Bone marrow (tissue), 2 donors: ENCODE measurements at places on chromosomes 5 and 9.

DNA sequence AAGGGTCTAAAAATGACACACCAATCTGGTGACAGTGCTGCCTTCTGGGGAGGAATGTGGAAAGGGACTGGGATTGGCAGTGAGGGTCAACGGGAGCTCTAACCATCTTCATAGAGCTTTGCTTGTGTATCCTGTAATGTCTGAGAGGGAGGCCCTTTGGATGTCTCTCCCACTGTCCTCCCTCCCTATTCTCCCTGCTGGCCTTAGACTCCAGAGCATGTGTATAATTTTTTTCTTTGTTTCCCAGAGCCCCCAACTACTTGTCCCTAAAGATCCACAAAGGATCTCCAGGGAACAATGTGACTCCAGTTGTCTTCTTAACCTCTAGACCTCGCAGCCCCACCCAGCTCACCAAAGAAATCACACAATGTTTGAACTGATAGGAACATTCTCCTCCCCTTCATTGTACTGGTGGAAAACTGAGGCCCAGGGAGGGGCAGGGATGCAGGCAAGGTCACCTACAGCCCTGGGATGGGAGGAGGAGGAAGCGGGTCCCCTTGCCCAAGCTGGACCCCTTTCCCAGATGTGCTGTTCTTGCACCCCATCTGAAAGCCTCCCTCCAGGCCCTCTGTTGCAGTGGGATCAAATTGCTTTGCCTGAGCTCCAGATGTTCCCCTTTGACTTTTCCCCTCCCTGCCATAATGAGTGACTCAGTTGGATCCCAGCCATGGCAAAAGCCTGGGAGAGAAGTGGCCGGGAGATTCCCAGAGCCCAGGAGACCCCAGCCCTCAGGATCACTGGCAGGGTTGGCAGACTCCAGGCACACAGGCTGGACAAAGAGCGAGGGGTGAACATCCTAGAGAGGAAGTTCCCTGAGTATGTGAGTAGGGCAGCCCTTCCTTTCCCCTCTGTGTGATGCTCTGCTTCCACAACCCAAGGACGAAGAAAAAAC is 21.8 kb downstream of the SPARC start:
- DNase-seq = no peak

DNA sequence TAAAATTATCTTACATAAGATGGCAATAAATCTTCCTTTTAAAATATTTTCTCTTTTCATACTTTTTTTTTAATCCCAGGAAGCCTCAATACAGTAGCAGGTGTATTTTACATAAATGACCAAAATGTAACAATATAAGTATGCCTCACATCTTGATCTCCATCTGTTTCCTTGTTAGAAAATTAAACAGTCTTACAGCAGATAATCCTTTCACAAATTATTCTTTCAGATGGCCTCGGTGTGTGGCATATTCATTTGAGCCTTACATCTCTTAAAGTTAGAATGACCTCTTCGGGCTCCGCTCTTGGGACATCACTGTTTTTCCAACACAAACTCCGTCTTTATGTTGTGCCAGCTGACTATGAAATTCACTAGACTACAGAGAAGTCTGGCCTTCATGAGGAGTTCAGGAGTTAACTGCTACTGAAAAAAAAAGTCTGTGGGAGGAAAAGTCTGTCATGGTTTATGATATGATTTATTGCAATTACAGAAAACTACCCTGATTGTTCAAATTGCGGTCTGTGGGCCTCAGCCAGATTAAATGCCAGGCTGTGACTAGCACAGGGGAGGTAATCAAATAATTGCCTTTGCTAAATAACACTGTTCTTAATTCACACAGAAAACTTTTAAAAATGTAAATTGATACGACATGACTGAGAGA is 292.9 kb upstream of the PUM3 start:
- DNase-seq = no peak

DNA sequence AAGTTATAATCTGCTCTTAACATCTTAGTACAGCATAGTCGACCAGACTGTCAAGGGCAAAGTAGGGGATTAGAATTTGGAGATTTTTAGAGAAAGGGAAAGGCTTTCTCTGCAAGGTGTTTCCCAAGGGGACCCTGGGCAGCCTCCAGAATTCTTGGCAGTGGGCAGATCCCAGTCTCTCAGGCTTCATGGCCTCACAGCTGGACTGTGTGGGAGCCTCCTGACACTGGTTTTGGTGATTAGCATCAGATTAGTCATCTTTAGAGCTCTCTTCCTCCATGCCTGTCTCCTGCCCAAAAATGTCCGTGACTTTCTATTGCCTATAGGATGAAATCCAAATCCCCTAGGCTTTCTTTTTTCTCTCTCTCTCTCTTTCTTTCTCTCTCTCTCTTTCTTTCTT is 370.7 kb downstream of the ZSWIM6 start:
- DNase-seq = no peak

GRCh38 chr5:171676286-171676944 is 109.2 kb upstream of the SMIM23 start:
- no peak for DNase-seq

DNA sequence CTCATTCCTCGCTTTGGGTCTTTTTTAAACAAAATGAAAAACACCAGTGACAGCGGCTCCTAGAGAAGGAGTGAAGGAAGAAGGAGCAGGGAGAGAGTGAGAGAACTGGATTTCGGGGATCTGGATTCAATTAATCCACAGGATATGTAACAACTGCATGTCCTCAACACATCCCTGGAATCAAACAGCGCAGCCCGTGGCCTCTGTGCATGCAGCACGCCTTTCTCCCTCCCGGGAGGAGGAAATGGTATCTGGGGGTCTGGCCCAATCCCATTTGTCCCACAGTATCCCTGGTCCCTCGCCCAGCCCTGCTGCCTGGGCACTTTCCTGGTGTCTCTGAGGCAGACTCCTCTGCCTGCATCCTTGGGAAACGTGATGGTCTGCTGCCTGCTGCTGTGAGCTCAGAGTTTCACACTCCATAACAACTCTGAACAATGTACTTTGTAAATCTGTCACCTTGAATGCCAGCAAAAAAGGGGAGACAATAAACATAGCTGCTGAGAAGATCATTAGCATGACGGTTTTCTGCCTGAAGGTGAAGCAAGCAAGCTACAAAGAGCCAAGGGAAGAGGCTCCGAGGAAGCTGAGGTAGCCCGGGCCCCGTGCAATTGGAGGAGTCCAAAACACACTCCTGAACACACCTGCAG is 56.1 kb downstream of the PTCH1 start:
- DNase-seq = no peak

GRCh38 chr5:111984044-111984443 is 227.1 kb upstream of the NREP start:
- no peak for DNase-seq

DNA sequence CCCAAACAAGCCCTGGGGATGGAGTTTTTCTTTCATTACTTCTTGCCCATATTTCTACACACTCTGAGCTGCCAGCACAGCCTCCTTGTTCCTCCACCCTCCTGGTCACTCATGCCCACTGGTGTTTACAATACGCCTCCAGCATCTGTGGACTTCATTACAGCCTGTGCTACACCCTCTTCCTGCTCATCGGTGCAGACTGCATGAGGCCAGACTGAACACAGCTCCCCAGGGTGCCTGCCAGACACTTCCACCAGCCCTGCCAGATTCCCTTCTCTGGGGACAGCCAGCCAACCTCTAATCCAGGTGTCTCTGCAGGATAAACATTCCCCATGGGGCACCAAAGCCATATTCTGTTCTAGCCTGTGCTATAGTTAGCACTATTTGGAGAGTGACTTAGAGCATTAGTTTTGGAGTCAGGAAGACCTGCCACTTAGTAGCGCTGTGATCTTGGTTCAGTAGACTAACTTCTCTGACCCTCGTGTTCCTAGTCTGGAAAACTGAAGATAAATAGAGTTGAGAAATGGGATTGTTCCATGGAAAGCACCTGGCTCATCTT is 163.8 kb upstream of the KLF4 start:
- no peak for DNase-seq

DNA sequence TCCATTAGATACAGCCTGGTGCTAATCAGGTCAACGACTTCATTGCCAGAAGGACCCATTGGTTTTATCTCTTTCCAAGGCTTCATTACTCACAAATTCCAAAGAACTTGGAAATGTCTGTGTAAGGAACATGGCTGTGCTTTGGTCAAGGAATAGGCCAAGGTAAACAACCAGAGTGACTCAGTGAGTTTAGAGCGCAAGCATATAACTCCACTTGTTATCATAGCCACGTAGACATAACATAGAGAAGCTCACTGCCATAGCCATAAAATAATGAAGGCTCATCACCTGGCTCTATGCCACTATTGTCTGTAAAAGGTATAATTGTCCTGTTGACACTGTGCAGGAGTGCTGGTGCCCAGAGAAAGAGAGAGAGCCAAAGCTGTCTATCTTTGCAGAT is 139.3 kb upstream of the PLCXD3 start:
- no peak for DNase-seq

DNA sequence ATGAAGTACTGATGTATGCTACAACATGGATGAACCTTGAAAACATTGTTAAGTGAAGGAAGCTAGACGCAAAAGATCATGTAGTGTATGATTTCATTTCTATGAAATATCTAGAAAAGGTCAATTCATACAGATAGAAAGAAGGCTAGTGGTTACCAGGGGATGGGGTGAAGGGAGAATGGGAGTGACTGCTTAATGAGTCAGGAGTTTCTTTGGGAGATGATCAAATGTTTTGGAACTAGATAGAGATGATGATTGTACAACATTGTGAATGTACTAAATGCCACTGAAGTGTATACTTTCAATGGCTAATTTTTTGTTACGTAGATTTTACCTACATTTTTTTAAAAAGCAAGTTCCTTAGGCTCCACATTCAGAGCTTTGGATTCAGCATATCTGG is 14.9 kb upstream of the DELE1 start:
- no peak for DNase-seq

GRCh38 chr5:132369474-132370180 is at the start of gene SLC22A5:
TSS of gene SLC22A5 (plus strand) at chr5:132369710. CDS start at chr5:132369973, 263 bp downstream.
- DNase-seq = no peak

- DNase-seq = no peak
These were observed at the start of gene NME5 for GRCh38 chr5:138138949-138139780. TSS of gene NME5 (minus strand) at chr5:138139428. CDS start at chr5:138138780, 648 bp downstream.

- DNase-seq = no peak
These were observed 57.1 kb upstream of the PPP1R26 start for GRCh38 chr9:135422341-135422944.

- no peak for DNase-seq
These were observed 71.0 kb upstream of the IL7R start for GRCh38 chr5:35785601-35786085.

- DNase-seq = no peak
These were observed 59.7 kb downstream of the ABCA1 start for GRCh38 chr9:104868303-104868686.

DNA sequence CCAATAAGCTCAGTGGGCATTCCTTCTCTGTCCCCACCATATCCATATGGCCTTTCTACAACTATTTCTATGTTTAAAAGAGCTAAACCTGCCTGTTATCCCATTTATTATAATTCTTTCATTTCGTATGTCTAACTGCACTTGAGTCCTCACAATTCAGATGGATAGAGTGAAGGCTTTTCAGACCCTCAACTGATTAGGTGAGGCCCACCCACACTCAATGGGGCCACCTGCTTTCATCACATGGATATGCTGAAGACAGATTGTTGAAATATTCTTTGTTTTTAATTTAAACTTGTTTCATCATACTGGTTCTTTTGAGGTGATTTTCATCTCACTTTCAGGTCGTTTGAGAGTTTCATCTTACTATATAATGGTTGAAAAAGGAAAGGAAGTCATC is 5.7 kb upstream of the S1PR3 start:
- no peak for DNase-seq

DNA sequence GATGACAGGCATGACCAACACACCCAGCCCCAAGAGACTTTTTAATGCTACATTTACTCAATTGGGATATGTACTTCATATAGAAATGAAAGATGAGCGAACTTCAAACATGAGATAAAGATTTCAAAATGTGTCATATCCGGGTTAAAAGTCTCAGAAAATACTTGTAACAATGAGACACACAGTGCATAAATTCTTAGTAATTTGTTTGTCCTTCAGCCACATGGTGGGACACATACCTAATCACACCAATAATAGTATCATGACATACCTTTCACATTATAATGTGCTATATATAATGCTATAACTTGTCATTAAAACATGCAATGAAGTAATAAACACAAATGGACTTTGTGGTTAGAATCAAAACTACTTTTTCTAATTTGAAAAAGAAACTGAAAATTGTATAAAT is 204.7 kb upstream of the RFX3 start:
- no peak for DNase-seq

DNA sequence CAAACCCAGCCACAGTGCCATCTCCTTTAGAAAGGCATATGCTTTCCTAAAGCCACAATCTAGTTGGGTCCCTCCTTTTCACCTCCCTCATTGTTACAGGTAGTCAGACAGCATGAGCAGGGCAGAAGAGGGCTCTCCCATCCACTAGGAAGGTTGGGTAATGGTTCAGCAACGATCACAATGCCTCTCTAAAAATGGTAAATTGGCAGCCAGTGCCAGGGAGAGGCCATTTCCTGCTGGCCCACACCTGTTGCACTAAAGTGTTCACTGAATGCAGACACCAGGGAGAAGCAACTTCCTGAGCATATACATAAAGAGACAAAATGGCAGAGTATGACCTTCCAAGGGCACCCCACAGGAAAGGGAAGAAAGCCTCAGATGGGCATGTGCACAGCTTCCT is 31.3 kb upstream of the DAP start:
- no peak for DNase-seq

DNA sequence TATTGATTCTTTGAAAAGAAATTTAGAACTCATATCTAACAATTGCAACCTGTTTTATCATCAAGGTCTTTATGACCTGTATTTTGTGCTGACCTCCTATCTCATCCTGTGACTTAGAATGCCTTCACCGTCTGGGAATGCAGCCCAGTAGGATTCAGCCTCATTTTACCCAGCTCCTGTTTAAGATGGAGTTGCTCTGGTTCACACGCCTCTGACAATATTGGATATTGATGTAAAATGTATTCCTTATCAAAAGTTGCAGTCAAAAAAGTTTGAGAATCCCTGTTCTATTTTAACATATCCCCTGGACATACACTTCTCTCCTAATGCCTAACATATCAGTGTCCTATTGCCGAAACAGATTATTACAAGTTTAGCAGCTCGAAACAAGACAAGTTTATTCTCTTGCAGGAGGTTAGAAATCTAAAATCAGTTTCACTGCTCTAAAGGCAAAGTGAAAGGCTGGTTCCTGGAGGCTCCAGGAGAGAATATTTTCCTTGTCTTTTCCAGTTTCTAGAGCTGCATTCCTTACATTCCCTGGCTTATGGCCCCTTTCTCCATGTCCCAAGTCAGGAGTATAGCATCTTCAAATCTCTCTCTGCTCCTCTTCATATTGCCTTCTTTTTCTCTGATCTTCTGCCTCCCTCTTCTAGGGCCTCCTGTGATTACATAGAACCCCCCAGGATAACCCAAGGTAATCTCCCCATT is 31.5 kb upstream of the LVRN start:
- DNase-seq = no peak

GRCh38 chr5:111689357-111689935 is 67.5 kb downstream of the NREP start:
- DNase-seq = no peak
